H1 (cell line): ENCODE measurements at places on chromosomes 4 and X. TPM values are rescaled to one million over a fixed set of nuclear protein-coding genes. Genes with fewer than 3 reads are reported as not detected.

Gene GLUD2
- total RNA-seq: 0.26 and 0.42 TPM in 2 replicates

Gene BEND4
- total RNA-seq: 42.9 and 45.4 TPM in 2 replicates

Gene SLC9A7
- 12.7 and 17.2 TPM in 2 replicates for total RNA-seq

Gene MAGEA1
- total RNA-seq: not detected in 2 replicates

Gene SASH3
- not detected in 2 replicates for total RNA-seq

Gene DOK7
- not detected in 2 replicates for total RNA-seq

Gene ANXA5
- total RNA-seq: 213 and 221 TPM in 2 replicates

- DNase-seq: no peak
Measured at GRCh38 chr4:102390438-102390837, 45.2 kb upstream of the SLC39A8 start.

DNA sequence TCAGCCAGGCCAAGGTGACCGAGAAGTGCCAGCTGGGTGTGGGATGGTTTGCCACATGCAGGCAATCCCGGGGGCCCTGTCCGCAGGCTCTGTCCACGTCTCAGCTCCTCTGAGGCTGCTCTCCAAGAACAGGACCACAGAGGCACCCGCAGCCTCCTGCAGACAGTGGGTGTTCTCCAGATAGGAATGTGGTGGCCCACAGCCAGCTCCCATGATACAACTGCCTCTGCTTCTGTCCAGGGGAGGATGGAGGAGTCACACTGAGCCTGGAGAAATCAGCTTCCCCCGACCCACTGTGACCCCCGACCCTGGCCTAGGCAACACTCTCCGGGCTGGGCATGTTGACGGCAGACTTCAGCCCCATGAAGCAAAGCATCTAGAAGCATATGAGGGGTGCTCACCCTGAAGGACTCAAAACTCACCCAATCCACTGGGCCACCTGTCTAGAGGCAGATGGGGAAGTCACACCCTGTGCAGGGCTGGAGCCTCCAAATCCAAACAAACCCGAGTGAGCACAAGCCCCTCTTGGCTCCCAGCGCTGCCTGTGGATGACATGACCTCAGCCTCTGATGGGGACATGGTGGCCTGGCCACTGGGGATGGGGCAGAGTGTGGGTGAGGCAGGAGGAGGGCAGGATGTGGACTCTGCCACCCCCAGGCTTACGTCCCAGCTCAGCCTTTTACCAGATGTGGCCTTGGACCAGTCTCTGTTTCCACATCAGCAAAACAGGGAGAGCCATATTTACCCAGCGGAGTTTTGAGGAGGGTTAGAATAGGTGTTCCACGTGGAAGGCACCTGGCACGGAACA lies 102.3 kb downstream of the PSAPL1 start:
- DNase-seq: no peak

DNA sequence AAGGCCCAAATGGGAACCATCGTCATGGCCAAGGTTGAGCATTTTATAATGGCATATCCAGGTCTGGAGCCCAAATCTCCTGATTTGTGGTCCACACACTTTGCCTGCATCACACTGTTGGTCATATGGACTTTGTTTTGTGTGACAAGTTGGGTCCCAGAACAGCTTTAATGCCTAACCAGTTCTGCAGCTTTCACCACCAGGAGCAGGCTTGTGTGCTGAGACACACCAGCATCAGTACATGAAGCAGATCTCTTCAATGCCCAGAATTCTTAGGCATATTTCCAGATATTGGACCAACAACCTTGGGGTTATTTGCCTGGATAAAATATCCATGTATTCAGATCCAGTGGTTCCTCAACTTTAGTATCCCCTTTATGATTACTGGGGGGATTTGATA lies 371.3 kb downstream of the FBXW7 start:
- DNase-seq: no peak

- DNase-seq: no peak
Measured at GRCh38 chr4:7320206-7320797, 114.4 kb downstream of the PSAPL1 start.

GRCh38 chrX:134478374-134478773 lies 18.4 kb downstream of the HPRT1 start:
- DNase-seq: no peak

DNA sequence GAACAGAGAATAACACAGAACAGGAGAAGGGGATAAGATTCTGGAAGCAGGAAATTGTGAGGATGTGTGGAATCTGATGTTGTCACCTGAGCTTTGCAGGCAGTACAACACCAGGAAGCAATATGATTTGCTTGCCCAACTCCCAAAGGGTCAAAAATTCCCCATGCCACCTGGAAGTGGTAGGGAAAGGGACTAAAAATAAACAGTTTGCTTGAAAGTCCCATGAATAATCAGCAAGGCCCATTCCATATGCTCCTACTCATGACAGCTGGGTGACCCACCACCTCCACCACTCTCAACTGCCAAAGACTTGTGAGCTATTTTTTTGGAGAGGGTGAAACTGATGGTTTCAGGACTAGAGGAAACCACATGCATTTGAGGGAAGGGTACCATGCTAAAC lies 168.4 kb downstream of the KCNIP4 start:
- no peak for DNase-seq

DNA sequence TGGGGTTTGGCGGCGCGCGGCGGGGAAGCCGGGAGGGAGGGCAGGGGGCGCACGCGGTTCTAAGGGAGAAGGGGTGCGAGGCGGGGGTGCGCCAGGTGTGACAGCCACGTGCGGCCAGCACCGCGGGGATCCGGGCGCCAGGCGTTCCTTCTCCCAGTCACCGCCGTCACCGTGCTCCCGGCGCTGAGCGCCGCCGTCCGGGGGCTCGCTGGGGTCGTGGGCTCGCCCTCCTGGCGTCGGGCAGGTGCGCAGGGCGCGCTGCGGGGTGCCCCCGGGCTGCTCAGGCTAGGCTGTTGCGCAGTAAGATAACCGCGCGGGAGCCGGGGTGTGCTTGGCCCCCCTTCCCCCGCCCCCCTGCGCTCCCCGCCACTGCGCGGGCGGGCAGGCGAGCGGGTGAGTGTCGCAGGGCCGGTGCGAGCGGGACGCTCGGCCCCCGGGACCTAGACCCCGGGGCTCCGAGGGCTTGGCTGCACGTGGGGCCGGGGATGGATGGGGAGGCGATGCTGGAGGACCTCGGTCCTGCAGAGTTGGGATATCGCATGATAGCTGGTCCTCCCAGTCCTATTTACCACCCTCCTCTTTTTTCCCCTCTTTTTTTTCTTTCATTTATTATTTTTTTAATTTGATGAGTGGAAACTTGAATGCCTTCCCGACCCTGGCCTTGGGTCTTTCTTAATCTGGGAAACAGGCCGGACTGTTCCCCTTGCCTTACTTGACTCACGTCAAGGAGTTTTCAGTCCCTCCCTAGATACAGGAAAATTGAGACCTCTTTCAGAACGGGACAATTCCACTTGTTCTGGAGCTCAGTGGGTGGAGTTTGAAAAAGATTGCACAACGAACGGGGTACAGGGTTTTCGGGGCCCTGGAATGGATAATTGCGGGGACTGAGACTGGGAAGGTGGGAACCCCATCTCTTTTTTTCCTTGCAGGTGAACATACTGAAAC lies 797 bp downstream of the TXLNG start:
- no peak for DNase-seq

- no peak for DNase-seq
Measured at GRCh38 chr4:1200425-1201035, 28.1 kb upstream of the SPON2 start.

- DNase-seq: no peak
Measured at GRCh38 chr4:3689576-3690550, 76.3 kb upstream of the ADRA2C start.

DNA sequence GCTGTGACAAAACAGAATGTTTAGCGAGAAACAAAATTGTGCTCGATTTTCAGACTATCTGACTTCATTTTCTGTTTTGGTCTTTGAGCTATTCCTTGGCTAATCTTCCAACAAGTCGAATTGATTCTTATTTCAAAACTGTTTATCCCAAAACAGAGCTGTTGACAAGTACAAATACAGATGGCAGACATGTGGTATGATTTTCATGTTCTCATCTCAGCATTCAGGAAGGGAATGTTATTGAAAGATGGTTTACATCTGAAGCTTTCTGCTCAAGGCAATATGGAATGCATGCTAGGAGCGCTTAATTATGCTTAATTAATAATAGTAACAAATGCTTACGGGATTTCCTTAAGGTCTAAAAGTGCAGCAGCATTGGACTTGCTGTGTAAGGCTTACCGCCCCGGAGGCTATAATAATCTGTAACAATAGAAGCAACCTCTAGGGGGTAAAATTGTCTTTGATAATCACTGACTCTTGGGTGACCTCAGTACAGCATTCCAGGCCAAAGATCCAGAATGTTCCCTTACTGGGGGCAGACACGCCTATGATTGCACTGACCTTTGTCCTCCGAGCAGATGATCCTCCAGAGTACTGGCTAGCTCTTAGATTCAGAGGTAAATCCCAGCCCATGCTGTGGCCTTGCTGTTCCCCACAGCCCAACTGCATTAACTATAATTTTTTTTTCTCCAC lies 16.4 kb downstream of the LSM6 start:
- no peak for DNase-seq

DNA sequence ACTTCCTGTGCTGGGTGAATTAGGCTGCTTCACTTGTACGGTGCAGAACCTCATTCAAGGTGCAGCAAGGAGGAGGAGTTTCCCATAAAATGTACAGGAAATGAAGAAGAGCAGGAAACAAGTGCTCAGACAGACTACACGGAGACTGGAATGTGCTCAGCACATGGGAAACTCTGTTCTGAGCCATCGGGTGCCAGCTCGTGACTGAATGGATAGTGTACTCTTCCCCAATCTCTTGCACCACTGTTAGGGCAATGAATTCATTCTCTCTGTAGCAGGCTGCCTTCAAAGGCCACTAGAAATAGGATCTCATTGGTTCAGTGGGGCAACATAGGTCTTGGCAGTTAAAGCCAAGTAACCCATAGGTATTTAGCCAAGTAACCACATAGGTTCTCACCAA lies 200.0 kb upstream of the LDB2 start:
- DNase-seq: no peak

- DNase-seq: no peak
Measured at GRCh38 chr4:171532968-171533367, 280.2 kb upstream of the GALNTL6 start.

- no peak for DNase-seq
Measured at GRCh38 chr4:176534566-176534965, 214.8 kb downstream of the SPCS3 start.

DNA sequence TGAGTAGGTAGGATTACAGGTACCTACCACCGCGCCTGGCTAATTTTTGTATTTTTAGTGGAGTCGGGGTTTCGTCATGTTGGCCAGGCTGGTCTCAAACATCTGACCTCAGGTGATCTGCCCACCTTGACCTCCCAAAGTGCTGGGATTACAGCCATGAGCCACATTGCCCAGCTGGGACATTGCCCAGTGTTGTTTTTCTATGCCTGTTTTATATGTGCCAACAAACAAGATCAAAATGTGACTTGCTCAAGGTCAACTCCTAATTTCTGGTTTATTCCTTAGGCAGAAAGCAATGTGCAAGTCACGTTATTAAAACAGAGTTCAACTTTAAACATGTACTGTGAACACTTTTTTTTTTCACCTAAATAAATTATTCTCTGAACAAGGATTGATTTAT lies 2.7 kb downstream of the LRIT3 start:
- no peak for DNase-seq

- no peak for DNase-seq
Measured at GRCh38 chr4:56649445-56650261, 31.4 kb downstream of the HOPX start.

DNA sequence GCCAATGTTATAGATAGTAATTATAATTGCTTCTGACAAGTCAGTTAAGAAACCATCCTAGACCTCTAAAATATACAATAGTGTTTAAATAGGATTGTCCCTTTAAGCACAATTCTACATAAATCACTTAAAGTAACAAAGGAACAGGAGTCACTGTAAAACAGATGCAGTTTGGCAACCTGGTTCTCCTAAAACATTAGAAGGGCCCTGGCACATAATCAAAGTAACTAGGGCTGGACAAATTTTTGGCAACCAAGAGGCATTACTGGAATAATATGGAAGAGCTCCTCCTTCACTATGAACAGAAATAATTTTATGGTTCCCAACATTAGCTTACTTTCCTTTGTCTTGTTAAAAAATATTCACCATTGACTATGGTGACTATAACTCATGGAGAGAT lies 75.0 kb upstream of the CCDC160 start:
- DNase-seq: no peak

DNA sequence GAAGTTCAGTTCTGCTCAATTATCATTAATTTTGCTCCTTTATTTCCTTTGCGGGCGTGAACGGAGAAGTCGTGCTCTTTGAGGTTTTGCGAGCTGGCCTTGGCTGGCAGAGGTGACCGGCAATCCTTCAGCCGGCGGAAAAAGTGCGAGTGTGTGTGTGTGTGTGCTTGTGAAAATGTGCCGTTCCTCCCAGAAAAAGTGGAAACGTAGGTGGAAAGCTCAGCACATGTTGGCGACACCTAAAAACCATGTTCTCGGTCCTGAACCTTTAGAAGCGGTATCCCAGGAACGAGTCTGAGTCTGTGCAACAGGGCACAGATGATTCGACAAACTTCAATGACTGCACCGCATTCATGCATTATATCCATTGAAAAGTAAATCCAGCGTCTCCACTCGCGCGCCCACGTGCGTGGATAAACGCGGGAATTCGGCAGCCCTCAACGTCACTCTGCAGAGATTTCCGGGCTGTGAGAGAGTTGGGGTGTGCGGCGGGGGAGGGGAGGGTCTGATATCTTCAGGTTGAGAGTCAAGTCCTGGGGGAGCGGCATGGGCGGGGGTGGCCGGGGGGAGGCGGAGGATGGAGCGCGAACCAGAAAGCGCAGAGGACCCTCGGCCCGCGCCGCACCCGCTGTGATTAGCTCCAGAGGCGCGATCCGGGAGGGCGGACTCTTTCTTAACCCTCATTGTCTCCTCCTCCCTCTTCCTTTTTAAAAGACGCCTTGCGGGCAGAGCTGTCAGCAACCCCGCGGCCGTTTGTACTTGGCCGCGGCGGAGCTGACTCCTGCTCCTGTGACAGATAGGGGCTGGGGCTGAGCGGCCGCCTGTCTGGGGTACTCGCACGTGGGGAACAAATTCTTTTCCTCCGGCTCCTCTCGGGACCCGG lies at the start of gene SHISA3:
Gene SHISA3 (plus strand): TSS at position 737 of the 883 bp plus-strand sequence. CDS start 569 bp downstream, outside the sequence.
- no peak for DNase-seq

DNA sequence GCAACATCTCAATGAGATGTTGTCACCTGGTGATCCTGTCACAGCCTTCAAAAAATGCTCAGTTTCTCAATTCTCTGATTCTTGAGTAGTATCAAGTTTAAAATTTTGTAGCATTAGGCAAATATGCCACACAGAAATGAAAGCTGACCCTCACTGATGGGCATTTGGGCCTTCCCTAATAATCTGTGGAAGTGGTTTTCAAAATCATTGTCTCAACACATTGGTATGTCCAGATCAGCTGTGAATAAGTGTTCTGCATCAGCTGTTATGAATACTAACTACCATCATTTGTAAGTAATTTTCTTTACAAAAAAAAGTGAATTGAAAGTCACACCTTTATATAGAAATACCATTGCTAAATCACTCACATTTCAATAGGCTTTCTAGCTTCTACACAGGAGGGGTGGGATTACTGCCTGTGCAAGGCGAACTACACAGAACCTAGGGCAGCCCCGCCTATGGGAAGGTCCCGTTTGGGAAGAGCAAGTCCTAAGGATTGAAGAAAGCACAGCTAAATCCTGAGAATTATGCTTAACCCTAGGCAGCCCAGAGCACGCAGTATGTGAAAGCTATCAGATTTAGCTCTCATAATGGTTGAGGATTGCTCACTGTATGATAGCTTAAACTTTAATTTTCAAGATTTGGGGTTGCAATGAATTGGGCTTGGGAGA lies 73.4 kb downstream of the GPC3 start:
- no peak for DNase-seq

- no peak for DNase-seq
Measured at GRCh38 chr4:99966692-99967091, 16.6 kb upstream of the H2AZ1 start.

- no peak for DNase-seq
Measured at GRCh38 chrX:13750204-13750603, 15.7 kb downstream of the OFD1 start.
